ENCODE measurements at places on chromosomes 3 and 15.

DNA sequence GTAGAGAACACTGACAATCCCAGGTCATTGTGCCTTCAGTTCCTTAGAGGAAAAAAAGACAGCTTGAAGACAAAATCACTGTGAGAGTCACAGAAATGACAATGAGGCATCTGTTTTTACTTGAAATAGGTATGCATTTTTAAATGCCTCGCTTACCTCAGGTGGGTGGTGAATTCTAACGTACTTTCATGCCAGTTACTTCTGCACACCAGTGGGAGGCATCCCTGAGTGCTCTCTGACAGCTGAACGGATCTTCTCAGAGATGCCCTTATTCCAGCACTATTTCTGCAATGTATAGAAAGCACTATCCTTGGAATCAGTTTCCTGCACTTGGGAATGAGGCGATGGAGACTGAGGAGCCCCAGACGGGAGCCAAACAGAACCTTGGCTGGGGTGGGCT is 16.2 kb downstream of the DPH3 start:
- no peak for DNase-seq

DNA sequence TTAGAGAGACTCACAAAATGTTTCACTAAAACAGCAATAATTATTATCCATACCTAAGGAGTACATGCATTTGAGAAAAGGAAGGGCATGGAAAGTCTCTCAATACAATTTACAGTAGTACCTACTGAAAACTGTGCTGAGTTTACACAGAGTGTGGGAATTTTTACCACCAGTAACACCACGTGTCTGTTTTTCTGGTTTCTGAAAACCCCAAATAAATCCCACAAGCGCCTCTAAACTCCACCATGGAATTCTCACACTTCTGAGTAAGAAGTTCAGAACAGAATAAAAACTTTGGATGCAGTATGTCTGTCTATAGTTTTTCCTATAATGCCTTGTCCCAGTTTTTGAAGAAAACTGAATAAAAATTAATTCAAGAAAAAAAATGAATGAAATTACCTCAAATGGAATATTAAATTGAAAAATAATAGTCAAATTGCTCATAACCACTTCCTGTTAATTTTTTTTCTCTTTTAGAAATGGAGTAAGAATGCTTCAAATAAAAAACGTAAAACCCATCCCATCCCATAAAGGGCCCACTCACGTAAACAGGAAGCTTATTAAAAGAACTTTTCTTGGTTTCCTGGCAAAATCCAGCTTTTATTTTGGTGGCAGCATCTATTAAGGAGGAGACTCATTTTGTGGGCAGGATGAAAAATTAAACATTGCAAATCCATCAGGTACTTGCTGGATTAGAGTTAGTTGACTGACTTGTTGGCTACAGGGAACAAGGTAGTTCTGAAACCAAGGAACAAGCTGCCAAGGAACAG is 378.1 kb downstream of the TIGIT start:
- no peak for DNase-seq

- no peak for DNase-seq
Measured at GRCh38 chr3:139355476-139355875, 11.7 kb downstream of the MRPS22 start.

- no peak for DNase-seq
Measured at GRCh38 chr3:193377591-193377990, 962 bp downstream of the ATP13A5 start.

GRCh38 chr3:141050576-141051442 is at the start of gene SPSB4:
TSS of gene SPSB4 (plus strand) at chr3:141051347. CDS start at chr3:141066105, 14,758 bp downstream.
- DNase-seq = peak; percentile 33

- DNase-seq = peak; percentile 23
Measured at GRCh38 chr3:59234884-59235633, 185.2 kb upstream of the CFAP20DC start.

- DNase-seq = no peak
Measured at GRCh38 chr15:55484917-55485672, 22.9 kb downstream of the DNAAF4 start.

GRCh38 chr3:119597548-119598288 is at the start of gene PLA1A:
TSS of gene PLA1A (plus strand) at chr3:119597885. CDS start at chr3:119597914, 29 bp downstream.
- peak; percentile 10 for DNase-seq

DNA sequence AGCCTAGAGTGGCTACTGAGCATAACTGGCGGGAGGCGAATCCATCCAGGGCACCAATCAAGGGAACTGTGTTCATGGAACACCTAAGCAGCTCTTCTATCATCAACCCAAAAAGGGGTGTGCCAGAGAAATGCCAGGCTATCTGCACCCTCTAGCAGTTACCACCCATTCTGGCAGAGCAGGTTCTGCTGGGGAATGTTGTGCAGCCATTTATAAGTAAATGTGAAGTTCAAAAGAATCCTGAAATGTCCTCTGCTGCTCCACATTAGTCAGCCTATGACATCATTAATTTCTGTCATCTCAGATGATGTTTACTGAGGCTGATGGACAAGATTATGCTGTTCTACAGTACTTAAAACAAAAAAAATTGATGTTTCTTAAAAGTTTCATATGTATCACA is 7.7 kb downstream of the SKIC8 start:
- no peak for DNase-seq

DNA sequence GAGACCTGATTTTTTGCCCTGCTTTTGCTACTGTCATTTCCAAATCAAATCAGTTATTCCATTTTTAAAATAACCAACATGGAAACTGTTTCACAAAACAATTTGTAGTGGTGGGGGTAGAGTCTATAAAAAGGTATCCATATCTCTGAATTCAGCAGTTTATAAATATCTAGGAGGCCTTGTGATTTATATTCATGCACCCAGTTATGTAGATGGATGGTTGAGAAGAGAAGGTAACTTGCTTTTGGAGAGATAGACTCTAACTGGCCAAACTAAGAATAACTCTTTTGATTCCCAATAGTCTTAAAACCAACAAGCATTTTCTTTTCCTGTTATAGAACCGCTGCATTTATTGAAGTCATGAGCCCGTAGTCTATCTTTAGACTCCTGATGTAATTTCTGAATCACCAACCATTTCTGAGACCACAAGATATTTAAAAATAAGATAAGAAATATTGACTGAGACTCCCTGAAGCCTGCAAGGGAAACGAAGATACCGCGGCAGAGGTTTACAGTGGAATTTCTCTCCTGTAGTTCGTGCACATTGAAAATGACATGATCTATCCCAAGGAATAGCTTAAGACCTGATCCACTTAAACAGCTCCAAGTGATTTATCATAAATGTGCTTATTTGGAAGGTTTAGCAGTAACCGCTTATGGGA is 68.5 kb downstream of the SAMMSON start:
- DNase-seq = no peak

GRCh38 chr15:28935316-28935715 is 49.5 kb downstream of the APBA2 start:
- DNase-seq = peak; percentile 36

Measured in activated CD4-positive, alpha-beta T cell treated with anti-CD3 and anti-CD28 coated beads, Interleukin-10, Interleukin-2, amounts not matched to agents 100 ng/mL and 50 ng/mL, durations not matched to agents 16 hours and 8 hours (primary cell).